ENCODE measurements at places on chromosomes 16 and 17. TPM values are rescaled to one million over a fixed set of nuclear protein-coding genes. Genes with fewer than 3 reads are reported as not detected.

Gene FOXC2
- 1.6 TPM for polyA plus RNA-seq

DNA sequence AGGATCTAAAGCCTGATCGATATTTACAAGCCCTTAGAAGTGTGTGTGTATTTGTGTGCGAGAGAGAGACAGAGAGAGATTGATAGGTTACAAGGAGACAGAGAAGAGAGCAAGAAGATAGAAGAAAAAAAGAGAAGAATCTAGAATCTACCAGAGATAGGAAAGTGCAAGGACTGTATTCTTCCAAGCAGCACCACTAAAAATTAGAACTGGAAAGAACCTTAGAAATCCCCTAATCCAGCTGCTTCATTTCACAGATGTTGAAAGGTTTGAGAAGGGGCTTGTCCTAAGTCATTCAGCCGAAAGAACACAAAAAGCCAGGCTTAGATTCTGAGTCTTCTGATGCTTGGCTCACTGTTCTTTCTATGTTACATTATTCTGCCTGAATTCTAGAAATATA is 92.2 kb downstream of the HS3ST3A1 start:
- DNase-seq, result no peak

GRCh38 chr17:48973806-48974205 is 5.4 kb upstream of the GIP start:
- no peak for DNase-seq

GRCh38 chr17:882827-883585 is 96.6 kb downstream of the NXN start:
- DNase-seq, result no peak

DNA sequence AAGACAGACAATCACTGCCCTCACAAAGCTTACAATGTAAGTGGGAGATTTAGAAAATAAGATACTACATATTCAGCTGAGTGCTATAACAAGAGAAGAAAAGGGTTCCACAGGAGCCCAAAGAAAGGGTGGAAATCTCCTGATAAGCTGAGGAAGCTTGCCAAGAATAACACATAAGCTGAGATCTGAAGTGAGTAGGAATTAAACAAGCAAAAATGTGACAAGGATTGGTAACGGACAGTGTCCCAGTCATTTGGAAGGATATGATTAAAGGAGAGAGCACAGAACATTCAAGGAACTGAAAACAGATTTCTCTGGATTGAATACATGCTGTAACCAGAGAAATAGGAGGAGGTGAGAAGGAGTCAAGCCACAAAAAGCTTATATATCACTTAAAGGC is 13.0 kb downstream of the CDYL2 start:
- no peak for DNase-seq

DNA sequence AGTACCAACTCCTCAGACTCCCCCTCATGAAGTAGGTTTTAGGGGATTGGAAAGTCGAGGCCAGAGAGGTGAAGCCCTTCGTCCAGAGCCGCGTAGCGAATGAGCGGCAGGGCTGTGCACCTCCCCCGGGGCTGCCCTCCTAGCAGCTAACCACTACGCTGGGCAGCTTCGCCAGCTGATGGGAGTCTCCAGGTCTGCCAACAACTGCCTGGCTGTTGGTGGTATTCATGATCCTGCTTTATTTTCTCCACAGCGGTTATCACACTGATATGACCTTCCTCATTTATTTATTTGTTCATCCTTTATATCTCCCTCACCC is 773 bp upstream of the NETO2 start:
- DNase-seq, result no peak

Gene RAP1GAP2
- polyA plus RNA-seq, result 2.8 TPM

Gene CHST4
- polyA plus RNA-seq, result not detected

DNA sequence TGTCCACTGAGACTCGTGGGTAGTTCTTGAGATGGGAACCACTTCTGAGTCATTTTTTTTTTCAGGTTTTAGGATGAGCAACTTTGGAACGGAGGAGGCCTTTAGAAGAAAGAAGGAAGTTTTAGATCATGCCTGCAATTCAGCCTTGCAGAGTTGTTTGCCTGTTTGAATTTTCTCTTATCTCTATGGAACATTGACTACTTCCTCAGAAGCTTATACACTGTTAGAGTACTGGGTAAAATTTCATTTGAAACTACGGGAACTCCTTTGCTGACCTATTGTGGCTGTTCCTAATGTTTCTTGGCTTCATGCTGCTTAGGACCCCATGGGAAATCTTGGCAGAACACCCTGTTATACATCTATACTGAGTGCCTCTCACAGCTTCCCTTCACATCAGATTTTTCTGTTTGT is 70.8 kb downstream of the MAP2K6 start:
- no peak for DNase-seq

GRCh38 chr16:19365486-19365885 is 52.2 kb upstream of the TMC5 start:
- no peak for DNase-seq

DNA sequence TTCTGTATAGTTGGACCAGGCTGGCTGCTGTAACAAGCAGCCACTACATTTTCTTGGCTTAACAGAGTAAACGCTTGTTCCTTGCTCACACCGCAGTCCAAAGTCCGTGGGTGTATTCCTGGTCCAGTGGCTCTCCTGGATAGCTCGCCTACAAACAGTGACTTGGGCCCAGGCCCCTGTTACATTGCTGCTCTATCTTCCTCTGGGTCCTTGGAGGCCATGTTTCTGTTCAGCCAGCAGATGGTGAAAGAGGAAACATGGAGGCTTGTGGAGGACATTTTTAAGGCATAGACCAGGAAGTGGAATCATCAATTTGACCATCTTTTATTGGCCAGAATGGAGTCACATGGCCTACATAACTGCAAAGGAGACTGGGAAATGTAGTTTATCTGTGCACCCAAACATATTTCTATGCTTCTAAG is 55.1 kb downstream of the ATP2C2 start:
- no peak for DNase-seq

DNA sequence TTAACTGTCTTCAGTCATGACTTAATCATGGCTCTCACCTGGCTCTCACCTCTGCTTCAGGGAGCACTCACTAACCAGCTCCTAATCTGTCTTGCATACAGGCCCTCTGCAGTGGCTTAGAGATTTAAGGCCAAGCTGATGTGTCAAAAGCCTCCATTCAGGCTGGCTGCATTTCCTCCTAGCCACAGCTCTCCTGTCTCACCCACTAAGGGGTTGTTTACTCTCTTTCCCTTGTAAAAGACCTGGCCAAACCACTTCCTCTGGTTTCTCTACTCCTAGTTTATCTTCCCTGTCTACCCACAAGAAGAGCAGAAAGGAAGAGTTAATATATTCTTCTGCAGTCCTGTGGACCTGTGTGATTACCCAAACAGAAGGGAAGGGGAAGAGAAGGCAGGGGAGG is 9.3 kb upstream of the ASIC2 start:
- no peak for DNase-seq

- DNase-seq, result no peak
Observed at GRCh38 chr16:66916518-66916917, 2.2 kb downstream of the CDH16 start.

DNA sequence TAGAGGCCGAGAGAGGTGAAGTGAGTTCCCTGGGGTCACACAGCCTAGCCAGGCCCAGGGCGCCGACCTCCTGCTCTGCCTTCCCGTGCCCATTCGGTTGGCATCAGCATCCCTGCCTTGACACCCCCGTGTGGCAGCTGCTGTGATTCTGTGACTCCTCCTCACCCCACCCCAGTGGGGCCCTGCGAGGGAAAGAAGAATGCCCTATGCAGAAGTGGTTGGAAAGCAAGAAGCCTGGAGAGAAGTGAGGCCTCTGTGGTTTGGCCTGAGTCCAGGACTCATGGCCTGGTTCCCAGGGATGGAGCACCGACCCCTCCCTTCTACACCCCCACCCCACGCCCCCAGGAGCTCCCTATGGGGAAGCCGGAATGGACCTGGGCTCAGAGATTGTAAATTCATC is 296.2 kb downstream of the SEC14L1 start:
- DNase-seq, result peak; percentile 61

- no peak for DNase-seq
Observed at GRCh38 chr16:11400076-11400475, 54.8 kb downstream of the RMI2 start.

DNA sequence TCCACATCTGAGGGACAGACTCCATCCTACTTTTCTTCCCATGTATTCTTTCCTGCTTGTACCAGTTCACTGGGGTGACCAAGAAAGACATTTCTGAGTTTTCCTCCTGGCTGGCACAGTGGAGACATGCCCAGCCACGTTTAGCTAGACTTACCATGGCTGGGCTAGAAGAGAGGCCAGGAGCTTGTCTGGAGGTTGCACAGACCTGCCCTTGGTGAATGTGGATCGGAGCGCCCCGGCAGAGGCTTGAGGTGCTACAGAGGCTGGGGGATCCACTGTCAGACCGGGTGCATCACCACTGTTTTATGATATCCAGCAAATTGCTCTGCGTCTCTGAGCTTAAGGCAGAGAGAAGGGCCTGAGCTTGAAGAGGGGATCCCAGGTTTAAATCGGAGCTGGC is 3.5 kb downstream of the IL4R start:
- no peak for DNase-seq

GRCh38 chr17:72724267-72724666 is 368.2 kb downstream of the SLC39A11 start:
- DNase-seq, result no peak

Gene MYH1
- not detected for polyA plus RNA-seq

DNA sequence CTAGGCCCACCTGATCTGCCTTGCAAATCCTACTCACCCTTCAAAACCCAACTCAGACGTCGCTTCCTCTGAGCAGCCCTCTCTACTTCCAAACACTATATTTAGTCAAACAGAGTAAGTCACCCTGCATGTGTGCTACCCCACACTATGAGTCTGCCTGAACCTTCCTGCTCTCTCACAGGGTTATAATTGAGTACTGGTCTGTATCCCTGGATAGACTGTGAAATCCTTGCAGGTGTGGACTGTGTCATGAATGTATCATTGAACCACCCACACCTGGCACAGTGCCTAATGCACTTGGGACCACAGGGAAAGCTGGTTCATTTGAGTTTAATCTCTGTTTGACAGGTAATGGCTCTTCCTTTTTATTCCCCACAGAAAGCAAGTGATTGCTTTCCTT is 3.4 kb downstream of the FBXO39 start:
- no peak for DNase-seq

DNA sequence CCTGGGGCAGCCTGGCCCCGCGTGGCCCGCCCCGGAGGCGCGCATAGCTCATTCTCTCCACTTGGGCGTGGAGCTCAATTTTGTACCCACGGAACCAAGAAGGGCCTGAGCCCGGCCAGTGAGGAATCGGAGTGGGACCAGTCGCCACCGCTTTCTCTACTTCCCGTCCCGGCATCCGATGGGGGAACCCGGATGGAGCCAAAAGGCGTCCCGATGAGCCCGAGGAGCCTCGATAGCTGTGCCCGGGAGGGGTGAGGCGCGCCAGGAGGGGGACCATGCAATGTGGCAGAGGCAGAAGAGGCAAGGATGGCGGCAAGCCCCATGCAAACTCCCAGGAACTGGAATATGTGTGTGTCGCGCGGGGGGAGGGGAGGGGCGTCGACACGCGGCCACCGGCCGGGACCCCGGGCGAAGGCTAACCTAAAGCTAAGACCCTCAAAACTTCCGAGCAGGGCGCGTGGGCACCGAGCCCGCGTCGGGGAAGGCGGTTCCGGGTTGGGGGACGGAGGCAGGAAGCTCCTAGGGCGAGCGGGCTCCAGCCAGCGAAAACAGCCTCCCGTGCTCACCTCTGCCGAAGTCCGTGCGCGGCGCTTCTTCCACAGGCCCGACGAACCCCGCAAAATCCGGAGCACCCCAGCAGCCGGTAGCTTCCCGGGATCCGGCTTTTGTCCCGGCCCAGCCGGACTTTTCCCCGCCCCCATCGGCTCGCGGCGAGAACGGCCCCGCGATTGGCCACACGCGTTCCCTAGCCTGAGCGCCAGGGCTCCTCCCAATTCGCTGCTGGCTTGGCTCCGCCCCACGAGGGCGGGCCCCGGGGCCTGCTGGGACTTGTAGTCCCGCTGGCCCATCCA is at the start of gene ACLY:
TSS of gene ACLY (minus strand) at position 638 of the 851 bp plus-strand sequence. CDS start 5,078 bp downstream, outside the sequence.
- DNase-seq, result peak; percentile 90

- DNase-seq, result no peak
Observed at GRCh38 chr16:74738113-74738541, 36.5 kb downstream of the FA2H start.

GRCh38 chr17:30557916-30558685 is 80.9 kb downstream of the GOSR1 start:
- no peak for DNase-seq

DNA sequence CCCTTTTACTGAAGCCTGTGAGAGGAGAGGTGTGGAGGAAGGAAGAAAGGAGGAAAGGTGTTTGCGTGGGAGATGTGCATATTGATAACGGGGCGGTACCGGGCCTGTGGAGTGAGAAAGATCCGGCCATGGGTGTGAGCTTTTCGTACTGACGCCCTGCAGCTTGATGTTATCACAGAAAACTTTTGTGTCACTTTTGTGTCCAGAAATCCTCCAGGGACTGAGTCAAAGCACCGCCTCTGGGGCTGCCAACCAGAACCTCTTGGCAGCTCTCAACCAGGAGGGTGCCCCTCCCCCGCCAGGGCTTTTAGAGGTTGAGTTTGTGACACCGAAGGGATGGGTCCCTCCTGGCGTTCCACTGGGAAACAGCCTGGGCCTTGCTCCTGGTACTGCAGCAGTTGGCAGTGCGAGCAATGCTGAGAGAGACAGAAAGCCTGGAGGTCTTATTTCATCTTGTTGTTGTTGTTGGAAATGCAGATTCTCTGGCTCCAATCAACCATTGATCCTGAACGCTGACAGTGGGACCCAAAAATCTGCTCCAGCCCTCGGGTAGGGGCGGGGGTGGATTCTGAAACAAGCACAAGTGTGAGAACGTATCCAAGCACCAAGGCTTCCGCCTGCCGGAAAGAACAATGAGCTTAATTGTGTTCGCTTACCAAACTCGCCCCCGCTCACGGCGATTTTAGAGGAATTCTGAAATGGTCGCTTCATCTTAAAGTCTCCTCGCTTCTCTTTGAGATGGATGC is 65.0 kb downstream of the CRISPLD2 start:
- no peak for DNase-seq

GRCh38 chr16:62829607-62830006 is 793.4 kb upstream of the CDH8 start:
- DNase-seq, result no peak

Gene KRT40
- polyA plus RNA-seq, result not detected

Gene IKZF3
- polyA plus RNA-seq, result not detected

DNA sequence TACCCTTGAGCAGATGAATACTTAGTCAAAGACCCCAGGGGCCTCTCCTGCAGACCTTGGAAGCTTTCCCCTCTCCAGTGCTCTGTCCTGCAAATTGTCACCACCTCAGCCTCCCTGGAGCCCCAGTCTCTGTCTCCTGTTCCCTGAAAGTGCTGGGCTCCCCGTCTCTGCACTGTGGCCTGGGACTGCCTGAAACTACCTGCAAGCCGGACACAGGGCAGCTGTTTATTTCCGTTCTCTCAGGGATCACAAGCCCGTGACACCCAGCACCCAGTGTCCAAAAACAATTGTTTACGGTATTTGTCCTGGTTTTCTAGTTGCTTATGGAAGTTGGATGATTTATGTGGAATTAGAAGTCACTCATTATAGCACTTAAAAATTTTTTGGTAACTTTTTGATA is 81.6 kb upstream of the CHMP6 start:
- DNase-seq, result no peak

- DNase-seq, result no peak
Observed at GRCh38 chr16:1460602-1461138, 14.2 kb downstream of the CLCN7 start.

- DNase-seq, result no peak
Observed at GRCh38 chr16:4257646-4258556, 14.9 kb downstream of the TFAP4 start.

All from AG04450 (cell line).